ENCODE measurements at places on chromosomes 6 and 20.

DNA sequence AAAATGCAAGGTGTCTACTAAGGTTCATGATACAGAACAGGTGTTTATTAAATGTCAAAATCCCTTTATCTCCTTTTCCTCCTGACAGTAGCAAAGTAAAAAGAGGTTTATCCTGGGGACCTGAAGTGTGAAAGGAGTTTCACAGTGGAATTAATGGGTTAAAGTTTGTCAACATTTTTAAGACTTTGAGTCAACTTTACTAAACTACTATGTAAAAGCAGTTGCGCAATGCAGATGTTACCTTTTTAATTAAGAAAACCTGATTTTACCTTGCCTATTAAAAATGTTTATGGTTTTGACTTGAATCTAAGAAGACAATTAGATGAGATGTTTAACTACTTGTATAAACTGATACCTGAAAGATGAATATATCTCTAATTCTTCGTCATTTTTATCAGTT is 14.6 kb downstream of the PKIB start:
- no peak for DNase-seq

DNA sequence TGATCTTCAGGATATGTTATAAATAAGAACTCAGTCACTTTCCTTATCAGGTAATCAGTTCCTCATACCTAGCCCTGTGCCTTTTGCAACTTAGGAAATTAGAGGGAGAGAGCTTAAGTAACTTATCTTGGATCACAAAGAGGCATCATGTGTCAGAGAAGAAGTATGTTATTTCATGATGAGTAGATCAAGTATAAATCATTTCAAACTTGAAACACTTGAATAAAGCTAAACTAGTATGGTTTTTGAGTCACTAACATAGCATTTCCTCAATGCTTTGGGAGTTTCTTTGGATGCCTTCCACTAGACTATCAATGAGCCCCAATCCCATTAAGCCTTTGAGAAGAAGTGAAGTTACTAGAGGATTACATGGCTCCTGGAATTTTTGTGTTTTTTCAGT is 102.6 kb upstream of the TNFAIP3 start:
- no peak for DNase-seq

GRCh38 chr20:44901974-44902373 is 7.9 kb upstream of the PABPC1L start:
- DNase-seq: no peak

- no peak for DNase-seq
Measured at GRCh38 chr6:85405853-85406198, 44.1 kb upstream of the NT5E start.

- DNase-seq: peak; percentile 16
Measured at GRCh38 chr20:5127859-5128424, 1.1 kb downstream of the CDS2 start.

DNA sequence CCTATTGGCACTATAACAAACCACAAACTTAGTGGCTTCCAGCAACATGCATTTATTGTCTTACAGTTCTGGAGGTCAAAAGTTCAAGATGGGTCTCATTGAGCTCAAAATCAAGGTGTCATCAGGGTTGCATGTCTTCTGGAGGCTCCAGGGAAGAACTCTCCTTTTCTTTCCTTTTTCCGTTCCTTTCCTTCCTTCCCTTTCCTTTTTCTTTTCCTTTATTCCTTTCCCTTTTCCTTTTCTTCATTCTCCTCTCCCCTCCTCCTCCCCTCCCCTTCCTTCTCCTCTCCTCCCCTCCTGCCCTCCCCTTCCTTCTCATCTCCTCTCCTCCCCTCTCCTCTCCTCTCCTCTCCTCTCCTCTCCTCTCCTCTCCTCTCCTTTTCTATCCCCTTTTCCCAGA is 460.2 kb upstream of the CDH4 start:
- DNase-seq: no peak

- no peak for DNase-seq
Measured at GRCh38 chr6:68144667-68145066, 490.4 kb upstream of the ADGRB3 start.

- no peak for DNase-seq
Measured at GRCh38 chr6:17349427-17349826, 44.0 kb upstream of the CAP2 start.

- no peak for DNase-seq
Measured at GRCh38 chr6:51302431-51302830, 483.8 kb downstream of the TFAP2B start.

GRCh38 chr6:16158943-16159557 is 30.2 kb downstream of the MYLIP start:
- no peak for DNase-seq

DNA sequence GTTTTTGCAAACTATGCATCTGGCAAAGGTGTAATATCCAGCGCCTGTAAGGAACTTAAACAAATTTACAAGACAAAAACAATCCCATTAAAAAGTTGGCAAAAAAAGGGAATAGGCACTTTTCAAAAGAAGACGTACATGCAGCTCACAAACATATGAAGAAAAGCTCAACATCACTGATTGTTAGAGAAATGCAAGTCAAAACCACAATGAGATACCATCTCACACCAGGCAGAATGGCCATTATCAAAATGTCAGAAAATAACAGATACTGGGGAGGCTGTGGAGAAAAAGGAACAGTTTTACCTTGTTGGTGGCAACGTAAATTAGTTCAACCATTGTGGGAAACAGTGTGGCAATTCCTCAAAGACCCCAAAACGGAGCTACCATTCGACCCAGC is 54.2 kb downstream of the TSBP1 start:
- DNase-seq: no peak

DNA sequence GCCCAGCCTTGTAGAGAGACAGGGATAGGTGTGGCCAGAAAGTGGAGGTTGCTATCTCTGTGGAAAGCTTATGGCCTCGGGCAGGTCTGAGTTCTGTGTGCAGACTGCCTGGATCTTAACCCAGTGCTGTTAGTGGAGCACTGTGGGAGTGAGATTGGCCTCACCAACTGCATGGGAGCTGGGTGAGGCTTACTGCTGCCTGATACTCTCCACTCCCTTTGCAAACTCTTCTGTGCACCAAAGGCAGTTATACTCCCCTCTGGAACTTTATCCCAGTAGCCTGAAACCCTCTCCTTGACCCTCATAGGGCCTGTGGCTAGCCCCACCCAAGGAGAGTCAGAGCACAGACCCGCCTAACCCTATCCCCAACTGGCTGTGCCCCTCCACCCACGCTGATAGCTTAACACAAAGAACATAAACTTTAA is 41.4 kb upstream of the PKIB start:
- no peak for DNase-seq

GRCh38 chr20:54624706-54625390 is 149.5 kb downstream of the DOK5 start:
- no peak for DNase-seq

DNA sequence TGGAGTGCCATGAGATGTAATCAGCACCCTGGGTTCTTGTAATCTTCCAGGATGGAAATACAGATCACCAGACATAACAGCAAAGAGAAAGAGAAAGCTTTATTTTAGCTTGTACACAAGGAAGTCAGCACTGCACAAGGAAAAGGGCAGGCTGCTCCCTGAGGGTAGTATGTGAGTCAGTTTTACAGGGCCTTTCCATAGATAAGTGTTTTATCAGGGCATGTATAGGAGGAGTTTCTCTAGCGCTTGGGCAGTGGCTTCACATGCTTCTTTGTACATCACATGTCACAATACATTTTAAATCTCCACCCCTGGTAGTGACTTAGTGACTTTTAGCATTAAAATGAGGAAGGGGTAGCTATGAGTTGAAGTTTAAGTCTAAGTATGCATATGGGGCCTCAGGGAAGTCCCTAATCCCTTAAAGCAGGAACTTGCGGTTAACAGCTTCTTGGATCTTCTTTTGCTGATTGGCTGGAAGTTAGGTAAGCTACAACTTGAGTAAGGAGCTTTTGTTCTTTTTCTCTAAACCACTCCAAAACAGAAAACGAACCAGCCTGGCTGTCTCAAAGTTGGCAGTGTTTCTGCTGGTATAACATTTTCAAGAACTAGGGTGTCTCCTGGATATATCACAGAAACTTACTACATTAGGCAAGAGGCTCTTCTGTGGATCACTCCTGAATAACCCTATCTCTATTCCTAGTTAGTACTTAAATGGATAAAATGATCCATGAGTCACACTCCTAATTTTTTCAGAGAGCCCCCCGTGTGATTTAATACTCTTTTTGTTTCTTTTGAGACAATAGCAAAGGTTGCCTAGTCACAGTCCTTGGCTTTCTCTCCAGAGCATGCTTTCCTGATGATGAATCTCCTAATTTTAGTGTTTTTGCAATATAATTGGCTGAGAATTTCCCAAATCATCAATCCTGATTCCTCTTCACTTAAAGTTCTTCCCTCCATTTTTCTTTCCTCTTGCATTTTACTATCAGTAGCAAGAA is 60.2 kb downstream of the MRAP2 start:
- no peak for DNase-seq

GRCh38 chr6:782141-782540 is 89.2 kb upstream of the EXOC2 start:
- DNase-seq: no peak

DNA sequence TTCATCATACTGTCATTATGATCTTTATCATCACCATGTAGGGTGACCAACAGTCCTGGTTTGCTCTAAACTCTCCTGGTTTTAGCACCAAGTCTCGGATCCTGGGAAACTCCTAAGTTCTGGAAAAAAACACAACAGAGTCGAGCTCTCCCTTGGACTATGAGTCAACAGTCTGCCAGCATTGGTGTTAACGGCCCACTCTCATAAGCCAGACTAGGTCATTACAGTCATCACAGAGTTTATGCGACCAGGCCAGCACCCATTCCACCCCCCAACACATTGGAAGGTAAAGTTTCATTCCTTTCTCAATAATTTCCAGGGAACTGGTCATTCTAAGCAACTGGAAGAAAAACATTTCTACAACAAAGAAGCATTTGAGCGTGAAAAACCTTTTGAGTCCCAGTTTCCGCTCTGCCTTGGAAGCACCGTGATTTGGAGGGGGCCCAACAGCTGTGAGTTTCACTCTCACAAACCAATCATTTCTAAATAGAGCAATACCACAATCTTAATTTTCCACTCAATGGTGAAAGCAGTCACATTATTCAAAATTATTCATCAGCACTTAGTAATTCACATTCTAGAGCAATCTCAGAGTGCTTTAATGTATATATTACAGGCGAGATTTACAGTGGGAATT is 445.0 kb downstream of the CDH26 start:
- DNase-seq: no peak

DNA sequence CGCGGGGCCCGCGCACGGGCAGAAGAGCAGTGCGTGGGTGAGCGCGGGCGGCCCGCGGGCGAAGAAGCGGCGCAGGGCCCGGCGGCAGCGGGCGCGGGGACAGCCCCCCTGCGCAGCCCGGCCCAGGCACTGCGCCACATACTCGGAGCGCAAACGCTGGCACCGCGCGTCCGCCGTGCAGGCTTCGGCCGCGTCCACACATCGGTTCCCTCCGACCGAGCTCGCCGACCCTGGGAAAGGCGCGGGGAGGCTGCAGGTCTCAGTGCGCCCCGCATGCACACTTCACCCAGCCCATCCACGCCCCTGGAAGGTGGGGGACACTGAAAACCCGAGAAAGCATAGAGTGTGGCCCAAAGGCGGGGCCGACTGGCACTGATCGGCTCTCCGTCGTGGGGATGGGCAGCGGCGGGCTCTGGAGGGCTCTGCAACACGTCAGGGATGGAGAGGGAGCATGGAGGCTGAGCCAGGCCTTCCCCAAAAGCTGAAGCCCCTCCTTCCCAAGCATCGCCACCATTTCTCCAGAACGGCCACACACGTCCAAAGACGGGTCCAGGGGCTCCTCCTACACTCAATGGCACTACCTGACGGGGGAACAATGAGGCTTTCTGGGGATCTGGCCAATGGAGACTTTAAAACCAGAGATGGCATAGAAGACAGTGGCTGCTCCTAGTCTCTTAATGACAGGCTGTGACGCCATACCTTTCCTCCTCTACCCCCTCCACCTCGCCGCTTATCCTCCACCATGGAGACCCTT is 2.0 kb downstream of the GFRA4 start:
- no peak for DNase-seq

GRCh38 chr20:10710991-10711775 is 37.4 kb upstream of the JAG1 start:
- no peak for DNase-seq

DNA sequence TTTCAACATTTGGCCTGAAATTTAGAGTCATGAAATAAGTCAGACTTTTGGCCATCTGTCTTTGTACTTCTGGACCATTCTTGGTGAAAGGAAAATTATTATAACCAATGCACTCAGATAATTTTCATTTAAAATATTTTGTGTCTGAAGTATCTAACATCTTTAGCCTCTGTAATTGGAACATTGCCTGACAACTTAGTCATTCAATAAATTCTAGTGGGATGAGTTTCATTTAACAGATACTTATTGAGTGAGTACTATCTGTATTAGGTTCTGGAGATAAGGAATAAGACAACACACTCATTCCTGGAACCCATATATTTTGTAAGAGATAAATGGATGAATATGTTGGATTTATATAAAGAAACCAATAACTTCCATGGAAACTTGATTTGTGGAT is 536.0 kb downstream of the BCKDHB start:
- no peak for DNase-seq

GRCh38 chr20:13671916-13672378 is 33.2 kb upstream of the TASP1 start:
- no peak for DNase-seq

GRCh38 chr20:31475472-31476293 is 595 bp downstream of the REM1 start:
- DNase-seq: no peak

DNA sequence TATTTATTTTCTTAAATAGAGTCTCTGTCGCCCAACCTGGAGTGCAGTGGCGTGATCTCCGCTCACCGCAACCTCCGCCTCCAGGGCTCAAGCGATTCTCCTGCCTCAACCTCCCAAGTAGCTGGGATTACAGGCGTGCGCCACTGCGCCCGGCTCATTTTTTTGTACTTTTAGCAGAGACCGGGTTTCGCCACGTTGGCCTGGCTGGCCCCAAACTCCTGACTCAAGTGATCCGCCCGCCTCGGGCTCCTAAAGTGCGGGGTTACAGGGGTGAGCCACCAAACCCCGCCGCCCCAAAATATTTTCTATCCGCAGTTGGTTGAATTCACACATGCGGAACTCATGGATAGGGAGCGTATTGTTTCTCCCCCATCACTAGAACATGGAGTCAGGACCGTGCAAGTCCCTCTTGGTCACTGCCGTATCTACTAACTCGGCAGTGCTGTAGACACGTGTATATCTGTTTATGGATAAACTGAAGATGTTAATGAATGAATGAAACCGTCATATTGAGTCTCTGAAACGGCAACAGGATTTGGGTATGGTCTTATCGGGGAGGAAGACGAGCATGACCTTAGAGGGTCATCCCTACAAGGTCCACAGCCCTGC is 904 bp downstream of the MKKS start:
- DNase-seq: no peak

DNA sequence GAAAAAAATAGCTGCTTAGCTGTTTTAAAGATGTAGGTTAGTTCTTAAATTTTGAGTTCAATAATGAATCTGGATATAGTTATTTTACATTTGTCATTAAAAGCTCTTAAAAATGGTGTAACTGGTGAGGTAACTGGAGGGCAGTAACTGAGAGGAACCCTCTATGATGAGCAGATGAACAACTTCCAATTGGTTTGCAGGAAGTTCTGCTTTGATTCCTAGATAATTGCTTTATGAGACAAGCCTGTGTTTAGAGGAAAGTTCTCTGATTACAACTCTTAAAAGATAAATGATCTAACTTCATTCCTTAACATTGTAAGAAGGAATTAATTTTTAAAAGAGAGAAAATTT is 8.5 kb downstream of the MYLIP start:
- no peak for DNase-seq

All from activated CD8-positive, alpha-beta T cell treated with anti-CD3 and anti-CD28 coated beads for 36 hours (primary cell).